DMS79 treated with DMSO at 0.1 percent for 48 hours (cell line): ENCODE measurements at places on chromosomes 6 and 20.

DNA sequence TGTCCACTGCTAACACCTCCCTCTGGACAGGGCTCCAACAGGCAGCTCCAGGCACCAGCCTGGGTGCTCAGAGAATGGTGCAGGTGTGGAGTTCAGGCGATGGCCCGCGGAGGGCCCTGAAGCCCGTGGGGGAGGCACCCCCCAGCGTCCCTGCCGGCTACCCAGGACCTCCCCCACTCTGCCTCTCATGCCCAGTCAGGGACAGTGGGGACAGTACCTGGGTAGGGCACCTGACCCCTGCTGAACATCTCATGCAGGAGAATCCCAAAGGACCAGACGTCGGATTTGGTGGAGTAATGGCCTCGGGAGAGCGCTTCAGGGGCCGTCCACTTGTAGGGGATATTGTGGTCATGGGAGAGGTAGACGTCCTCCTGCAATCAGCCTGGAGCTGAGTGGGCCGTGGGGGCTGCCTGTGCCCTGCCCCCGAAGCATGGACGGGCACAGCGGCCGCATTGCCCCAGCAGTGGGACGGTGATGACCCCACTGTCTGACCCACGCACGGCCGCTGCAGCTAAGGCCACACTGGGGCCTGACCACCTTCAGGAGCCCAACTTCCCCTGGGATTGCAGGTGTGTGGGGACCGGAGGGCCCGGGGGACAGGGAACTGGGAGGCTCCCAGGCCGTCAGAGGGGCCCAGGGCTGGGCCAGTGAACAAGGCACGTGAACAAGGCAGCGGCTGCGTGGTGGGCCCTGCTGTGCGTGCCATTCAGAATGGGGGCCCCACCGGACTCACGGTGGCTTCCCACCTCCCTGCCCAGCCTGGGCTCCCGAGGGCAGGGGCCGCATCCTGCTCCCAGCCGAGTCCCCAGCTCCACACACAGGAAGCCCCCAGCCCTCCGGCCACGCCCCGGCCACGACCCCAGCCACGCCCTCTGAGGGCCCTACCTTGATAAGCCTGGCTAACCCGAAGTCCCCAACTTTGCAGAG, 7.1 kb downstream of the PTK6 start:
- DNase-seq, result no peak

DNA sequence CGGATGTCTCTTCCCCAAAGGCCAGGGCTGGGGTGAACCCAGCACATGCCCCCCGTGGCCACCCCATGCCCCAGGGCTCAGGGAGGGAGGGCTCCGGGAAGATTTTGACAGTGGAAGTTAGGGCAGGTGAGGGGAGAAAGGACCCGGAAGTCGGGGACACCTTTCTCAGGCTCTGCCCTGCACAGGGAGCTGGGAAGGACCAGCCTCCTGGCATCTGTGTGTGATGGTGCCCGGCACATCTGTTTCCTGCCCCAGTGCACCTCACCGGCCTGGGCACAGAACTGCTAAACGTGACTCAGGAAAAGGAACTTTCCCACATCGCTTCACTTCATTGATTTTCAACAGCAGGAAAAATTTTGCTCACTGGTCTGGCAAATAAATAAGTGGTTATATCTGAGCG, 141.1 kb upstream of the AFDN start:
- DNase-seq, result peak; percentile 5

GRCh38 chr20:63976980-63977738, 2.3 kb downstream of the SAMD10 start:
- DNase-seq, result no peak

- DNase-seq, result no peak
These were observed 369.4 kb upstream of the CITED2 start for GRCh38 chr6:139743664-139744437.

GRCh38 chr6:10722820-10723566, at the start of gene TMEM14C:
TMEM14C (plus strand) TSS chr6:10723070; CDS start chr6:10724614, 1,544 bp downstream.
- peak; percentile 72 for DNase-seq

DNA sequence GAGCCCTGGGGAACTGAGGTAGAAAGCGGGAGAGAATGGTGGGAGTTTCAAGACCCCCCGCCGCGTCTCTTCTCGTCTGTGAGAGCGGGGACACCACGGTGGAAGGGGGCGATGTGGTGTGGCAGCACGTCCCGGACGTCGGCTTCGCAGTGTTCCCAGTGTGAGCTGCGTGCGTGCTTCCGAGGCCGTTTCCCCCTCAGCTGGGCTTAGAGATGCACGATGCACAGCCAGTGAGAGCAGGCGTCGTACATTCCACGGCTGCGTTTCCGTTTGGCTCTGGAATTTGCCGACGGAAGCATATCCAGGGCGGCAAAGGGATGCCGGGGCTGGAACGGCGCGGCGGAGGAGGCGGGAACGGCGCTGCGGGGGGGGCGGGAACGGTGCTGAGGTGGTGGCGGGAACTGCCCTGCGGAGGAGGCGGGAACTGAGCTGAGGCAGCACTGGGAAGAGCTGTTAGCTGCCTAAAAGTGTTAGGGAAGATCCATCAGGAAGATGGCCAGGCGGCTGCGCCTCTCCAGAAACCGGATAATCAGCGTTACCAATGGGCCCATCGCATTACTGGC, 37.7 kb downstream of the KIF25 start:
- no peak for DNase-seq

- DNase-seq, result no peak
These were observed 21.6 kb downstream of the DUSP22 start for GRCh38 chr6:313917-314316.

DNA sequence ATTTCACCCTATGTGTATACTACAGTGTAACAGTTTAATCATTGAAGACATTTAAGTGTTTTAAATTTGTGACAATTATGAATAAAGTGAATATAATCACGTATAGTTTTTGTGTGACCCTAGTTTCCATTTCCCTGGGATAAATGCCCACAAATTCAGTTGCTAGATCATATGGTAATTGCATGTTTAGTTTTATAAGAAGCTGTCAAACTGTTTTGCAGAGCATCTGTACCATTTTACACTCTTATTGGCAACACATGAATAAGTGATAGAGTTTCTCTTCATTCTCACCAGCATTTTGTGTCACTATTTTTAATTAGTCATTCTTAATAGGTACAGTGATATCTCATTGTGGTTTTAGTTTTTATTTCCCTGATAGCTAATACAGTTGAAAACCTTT, 7.3 kb downstream of the VTA1 start:
- DNase-seq, result no peak

DNA sequence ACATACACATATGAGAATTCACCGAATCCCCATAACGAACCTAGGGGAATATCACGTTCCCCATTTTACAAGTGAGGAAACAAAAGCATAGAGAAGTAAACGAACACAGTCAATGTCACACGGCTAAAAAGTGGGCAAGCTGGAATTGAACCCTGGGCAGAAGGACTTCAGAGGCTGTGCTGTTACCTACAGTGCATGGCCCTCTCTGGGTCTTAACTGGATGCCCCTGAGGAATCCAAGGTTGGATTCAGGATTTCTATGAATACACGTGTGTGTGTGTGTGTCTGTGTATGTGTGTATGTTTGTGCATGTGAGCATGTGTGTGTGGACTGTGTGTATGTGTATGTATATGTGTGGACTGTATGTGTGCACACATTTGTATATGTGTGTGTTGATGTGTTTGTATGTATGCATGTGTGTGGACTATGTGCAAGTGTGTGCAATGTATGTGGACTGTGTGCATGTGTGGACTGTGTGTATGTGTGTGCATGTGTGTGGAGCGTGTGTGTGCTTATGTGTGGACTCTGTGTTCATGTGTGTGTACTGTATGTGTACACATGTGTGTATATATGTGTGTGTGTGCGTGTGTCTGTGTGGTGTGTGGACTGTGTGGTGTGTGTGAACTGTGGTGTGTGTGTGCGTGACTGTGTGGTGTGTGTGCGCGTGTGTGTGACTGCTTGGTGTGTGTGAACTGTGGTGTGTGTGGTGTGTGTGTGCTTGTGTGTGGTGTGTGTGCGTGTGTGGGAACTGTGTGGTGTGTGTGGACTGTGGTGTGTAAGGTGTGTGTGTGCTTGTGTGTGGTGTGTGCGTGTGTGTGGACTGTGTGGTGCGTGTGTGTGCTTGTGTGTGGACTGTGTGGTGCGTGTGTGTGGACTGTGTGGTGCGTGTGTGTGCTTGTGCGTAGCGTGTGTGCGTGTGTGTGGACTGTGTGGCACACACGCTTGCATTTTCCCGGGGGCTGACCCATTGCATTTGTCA, 49.0 kb downstream of the HNF4A start:
- DNase-seq, result no peak

GRCh38 chr20:33012327-33013189, 5.1 kb downstream of the BPIFB2 start:
- no peak for DNase-seq

- no peak for DNase-seq
These were observed 48.8 kb downstream of the DST start for GRCh38 chr6:56593801-56594318.

GRCh38 chr20:46568570-46569129, 18.2 kb upstream of the OCSTAMP start:
- peak; percentile 75 for DNase-seq

- DNase-seq, result no peak
These were observed 149.3 kb downstream of the UTRN start for GRCh38 chr6:144434308-144434990.

GRCh38 chr6:90537027-90537426, 49.8 kb downstream of the MAP3K7 start:
- DNase-seq, result no peak

- no peak for DNase-seq
These were observed 54.5 kb downstream of the PLCG1 start for GRCh38 chr20:41191562-41192500.

GRCh38 chr20:21432911-21433310, 35.6 kb upstream of the NKX2-4 start:
- no peak for DNase-seq

GRCh38 chr20:7232796-7233195, 465.3 kb downstream of the BMP2 start:
- DNase-seq, result no peak

DNA sequence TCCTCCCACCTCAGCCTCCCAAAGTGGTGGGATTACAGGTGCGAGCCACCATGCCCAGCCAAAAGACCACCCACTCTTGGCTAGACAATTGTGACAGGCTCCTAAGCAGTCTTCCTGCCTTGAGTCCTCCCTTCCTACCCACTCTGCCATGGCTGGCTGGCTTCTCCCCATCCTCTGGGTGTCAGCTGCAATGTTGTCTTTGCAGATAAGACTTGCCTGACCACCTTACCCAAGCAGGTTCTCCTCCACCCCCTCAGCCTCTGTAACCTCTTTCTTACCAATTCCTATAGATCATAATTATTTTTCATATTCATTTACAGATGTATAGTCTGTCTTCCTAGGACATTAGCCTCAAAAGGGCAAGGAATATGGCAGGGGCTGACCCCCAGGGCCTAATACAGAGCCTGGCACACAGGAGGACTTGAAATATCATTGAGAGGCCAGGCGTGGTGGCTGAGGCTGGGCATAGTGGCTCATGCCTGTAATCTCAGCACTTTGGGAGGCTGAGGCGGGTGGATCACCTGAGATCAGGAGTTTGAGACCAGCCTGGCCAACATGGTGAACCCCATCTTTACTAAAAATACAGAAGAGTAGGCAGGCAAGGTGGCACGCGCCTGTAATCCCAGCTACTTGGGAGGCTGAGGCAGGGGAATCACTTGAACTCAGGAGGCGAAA, 28.7 kb upstream of the SPAG4 start:
- no peak for DNase-seq

DNA sequence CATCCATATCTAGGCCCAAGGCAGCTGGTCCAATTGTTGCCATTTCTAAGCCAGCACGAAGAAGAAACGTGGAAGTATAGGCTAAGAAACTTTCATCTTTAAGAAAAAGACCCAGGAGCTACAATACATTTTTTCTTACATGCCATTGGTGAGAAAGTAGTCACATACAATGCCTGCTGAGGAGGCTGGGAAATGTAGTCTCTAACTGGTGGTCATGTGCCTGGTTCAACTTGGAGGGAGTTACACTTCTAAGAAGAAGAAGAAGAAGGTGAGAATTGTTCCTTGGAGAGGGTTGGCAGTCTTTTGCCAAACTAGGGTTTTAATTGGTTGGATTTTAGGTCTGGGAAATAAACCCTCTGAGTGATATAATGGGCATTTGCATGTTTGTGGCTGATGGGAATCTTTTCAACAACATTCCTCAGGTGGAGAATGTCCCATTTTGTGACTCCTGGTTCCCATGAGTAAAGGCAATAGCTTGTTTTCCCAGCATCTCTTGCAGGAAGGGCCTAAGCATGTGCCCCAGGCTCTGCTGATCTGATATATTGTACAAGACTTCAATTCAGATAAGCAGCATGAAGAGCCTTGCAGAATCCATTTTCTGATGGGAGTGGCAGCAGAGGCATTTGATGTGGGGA, 47.0 kb upstream of the PREP start:
- no peak for DNase-seq

DNA sequence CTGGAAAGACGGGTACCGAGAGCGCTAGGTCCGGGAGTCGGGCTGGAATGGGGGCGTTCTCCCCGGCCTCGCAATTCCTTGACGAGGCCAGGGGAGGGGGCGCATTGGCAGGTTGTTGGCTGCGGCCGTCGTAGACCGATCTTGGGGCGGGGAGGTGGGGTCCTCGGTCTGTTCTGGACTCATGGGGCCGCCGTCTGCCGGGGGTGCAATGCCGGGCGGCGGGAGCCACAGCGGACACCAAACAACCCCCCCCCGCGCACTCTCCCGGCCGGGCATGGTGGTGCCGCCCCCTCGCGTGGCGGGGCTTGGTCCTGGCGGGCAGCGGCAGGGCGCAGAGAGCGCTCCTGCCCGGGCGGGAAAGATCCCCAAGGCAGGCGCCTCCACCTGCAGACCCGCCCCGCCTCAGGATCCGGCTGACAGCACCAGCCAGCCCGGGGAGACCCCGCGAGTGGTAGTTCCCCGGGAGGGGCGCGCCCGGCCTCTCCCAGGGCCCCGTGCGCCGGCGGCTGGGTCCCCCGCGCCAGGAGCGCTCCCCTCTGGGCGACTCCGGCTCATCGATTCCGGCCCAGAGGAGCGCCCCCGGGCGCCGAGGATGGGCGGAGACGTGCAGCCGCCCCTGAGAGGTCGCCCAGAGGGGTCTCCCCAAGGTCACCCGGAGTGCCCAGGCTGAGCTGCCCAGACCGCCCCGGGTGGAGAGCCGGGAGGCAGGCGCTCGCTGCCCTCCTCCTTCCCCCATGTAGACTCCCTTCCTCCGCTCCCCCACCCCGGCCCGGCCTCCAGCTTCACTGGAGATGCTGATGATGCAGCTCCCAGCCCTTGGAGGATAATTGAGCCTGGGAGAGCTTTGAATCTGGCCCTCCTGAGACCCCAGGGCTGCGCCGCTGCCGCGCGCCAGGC, 709 bp downstream of the PPP1R16B start:
- DNase-seq, result no peak

DNA sequence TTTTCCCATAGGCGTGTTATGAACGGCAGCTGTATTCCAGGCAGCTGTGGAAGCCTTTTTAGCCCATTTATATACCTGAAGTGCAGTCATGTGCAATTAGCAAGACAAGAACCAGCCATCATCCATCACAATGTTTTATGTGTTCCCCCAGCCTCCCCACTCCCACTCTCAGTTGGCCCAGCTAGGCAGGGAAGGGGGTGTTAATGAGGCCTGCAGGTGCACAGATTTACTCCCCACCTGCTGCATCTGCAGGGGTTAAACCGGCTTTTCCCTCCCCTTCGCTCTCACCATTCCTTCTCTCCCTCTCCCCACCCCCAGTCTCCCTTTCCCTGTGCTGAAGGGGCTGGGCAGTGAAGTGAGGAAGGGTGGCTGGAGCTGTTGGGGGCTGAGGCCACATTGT, 149.8 kb upstream of the AKAP12 start:
- DNase-seq, result peak; percentile 96

DNA sequence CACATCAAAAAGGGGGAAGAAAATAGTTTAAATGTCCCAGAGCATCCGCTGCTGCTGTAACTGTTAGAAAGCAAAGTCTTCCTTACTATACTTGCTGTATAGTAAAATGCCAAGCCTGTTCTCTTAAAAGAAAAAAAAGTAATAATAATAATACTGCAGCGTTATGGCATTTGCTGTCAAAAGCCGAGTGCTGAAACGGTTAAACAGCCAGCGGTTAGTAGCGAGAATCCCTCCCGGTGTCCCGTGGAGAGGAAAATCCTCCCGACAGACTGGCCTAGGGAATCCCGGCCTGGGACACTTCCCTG, 19.5 kb upstream of the NFATC2 start:
- no peak for DNase-seq
